Activated CD4-positive, alpha-beta T cell treated with anti-CD3 and anti-CD28 coated beads for 24 hours (primary cell): ENCODE measurements at places on chromosomes 3 and 15.

- no peak for DNase-seq
These were observed 10.2 kb downstream of the FAM162A start for GRCh38 chr3:122394173-122394572.

- no peak for DNase-seq
These were observed 1.5 kb upstream of the SKIL start for GRCh38 chr3:170355738-170356595.

DNA sequence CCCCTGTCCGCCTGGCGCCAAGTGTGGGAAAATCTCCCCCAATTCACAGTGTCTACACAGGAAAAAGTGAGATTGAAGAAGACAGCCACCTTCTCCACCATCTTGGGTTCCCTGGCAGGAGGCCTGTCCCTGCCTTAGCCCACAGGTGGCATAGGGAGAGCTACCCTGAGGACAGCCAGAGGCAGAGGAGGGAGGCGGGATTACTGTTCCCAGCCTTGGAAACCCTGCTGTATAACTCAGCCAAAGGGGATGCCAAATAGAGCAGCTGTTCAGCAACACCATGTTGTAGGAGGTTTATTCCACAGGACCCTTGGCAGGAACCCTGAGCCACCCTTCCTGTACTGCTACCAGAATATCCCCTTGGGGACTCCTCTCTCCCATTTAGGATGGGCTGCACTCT, 54.8 kb downstream of the PAK2 start:
- no peak for DNase-seq

DNA sequence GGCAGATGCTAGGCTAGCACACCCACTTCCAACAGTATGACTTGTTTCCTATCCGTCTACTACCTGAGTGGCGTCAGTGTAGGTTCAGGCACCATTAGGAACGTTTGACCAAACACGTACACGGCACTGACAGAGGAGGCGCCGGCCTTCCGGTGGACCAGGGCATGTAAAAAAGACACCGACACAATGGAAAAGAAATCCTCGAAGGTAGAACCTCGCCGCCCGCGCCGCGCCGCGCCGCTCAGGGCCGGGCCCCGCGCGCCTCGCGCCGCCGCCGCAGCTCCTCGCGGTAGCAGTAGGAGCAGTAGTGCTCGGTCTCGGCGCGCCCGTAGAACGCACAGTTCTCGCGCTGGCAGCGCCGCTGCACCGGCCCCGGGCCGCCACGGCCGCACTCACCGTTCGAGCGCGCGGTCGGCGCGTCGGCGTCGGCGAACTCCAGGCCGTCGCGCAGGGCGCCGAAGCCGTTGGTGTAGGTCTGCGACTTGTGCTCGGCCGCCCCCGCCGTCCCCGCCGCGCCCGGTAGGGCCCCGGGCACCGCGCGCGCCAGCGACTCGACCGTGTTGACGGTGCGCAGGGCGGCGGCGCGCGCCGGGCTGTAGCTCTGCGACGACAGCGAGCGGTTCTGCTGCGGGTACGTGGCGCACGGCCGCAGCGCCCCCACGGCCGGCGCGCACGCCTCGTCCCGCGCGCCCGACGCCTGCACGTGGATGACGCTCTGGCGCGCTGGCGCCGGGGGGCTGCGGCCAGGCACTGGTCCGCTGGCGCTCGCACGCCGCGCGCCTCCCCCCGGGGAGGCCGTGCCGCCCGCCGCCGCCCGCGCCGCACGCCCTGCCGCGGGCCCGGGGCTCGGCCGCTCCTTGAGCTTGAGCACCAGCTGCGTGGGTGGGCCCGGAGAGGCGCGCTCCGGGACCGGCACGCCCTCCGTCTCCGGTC, 156.7 kb downstream of the KLF13 start:
- DNase-seq: peak; percentile 53

DNA sequence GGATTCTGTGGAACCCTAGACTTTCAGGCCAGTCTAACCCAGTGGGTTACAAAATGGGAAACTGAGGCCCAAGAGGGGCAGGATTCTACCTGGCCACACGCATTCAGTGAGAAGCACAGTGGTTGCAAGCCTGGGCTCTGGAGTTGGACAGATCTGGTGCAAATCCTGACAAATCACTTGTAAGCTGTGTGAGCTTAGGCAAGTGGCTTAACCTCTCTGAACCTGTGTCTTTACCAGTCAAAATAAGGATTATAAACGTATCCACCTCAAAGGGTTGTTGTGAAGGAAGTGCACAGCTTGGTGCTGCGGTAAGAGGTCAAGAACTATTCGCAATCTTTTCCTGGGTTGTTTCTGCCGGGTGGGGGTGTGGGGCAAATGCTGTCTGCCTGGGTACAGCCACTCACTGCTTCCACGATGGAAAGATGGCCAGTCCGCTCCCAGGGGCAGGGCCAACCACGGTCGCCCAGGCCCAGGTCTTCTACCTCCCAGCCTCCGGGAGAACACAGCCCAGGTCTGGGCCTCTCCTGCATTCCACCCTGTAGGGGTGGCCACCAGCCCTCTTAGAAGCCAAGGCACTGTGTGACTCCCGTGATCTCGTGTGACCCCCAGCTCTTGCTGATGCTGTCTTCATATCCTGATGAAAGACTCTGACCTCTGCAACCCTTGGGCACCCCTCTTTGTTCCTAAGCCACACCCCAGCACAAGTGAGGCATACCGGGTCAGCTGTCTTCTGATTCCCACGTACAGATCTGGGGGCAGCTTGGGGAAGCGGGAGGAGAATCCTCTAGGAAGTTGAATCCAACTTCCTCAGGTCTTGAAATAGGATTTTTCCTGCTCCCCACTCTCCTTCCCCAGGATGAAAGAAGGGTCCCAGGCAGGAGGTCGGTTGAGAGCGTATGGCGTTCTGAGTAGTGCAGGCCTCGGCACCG, 1.5 kb downstream of the CHRNA3 start:
- DNase-seq: no peak

DNA sequence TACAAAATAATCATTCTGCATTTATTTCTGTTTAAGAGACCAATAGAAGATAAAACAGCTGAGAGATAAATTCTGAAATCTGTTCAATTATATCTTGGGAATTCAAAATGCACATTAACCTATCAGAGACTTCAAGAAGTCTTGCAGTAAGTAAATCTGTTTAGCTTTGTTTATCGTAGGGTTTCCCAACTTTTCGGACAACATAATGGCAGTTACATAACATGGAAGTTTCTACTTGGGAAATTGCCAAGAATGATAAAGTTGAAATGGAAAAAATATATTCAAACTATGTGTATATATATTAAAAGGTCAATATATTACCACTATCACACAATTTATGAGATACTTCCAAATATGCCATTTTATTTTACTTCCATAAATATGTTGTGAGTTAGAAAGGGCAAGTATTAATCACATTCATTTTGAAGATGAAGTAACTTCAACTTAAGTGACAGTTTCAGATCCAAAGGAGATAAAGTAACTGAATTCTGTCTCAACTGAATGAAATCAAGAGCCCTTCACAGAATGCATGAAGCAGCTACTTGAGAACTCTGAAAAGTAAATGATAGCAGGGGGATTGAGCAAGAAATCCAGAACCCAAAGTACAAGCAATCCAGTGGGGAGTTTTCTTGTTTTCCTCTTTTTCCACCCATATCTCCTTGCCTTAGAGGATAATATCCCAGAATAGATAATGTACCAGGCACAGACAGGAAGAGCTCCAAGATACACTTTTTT, 108.8 kb downstream of the PLOD2 start:
- no peak for DNase-seq

GRCh38 chr3:24401811-24402185, 92.9 kb downstream of the THRB start:
- DNase-seq: no peak

DNA sequence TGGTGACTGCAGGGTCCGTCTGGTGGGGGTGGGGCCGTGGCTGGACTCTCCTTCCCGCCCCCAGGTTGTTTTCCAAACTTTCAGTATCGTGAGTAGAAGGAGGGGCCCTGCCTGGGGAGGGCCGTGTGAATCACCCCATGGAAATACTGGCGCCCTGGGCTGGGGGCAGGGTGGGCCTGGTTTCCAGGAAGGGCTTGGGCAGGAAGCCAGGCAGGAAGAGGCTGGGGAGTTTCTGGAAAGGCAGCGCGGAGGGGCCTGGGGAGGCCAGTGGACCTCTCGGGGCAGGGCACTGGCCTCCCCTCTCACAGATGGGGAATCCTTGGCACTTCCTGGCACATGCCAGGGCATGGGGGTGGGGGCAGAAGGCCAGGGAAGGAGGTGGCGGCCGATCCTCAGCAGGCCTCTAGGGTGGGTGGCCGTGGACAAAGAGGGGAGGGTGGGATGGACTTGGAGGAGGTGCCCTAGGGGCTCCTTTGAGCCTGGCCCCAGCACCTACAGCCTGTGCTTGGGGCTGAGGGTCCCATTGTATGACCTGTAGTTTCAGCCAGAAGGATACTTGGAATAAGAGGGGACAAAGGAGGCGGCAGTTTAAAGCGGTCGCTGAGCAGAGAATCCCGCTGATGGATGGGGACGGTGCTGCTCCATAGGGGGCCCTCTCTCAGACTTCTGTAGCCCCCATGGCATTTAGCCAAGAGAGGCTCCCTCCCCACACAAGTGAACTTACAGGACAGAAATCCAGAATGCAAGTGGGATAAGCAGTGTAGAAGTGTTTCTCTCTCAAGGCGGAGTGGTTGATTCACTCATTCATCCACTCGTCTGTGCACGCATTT, 56.5 kb upstream of the GATA2 start:
- DNase-seq: no peak

DNA sequence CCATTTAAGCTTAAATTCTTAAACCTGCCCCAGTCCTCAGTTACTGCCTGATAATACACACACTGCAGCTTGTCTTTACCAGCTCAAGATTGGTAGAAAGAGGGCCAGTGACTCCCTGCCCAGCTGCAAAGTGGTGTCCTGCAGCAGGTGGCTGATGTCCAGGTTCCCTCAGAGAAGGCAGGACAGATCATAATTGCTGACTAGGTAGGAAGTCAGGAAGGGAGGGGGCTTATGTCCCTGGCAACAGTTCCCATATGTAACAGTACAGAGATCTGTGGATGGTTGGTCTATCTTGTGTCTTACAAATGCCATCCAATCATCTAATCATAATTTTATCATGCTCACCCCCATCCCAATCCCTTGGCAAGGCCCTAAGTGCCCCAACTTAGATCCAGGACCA, 492.1 kb upstream of the PPP2R3A start:
- no peak for DNase-seq
